GM23338 (cell line): ENCODE measurements at places on chromosomes 5 and 9.

DNA sequence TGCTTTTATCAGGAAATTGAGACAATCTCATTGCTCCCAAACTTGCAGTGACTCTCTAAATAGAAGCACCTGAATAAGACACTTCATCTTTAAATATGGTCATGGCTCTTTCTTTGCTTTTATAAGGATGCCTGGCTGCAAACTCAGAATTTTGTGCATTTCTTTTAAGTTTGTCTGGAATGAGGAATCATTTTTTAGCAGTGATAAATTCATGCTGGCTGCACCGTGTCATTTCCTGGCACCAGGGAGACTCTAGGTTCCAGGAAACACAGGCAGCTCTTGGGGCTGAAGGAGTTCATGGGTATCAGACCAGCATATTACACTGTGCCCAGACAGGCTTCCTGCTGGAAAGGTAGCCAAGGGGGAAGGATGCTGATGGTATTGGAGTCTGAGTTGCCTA is 109.9 kb downstream of the NUDT12 start:
- no peaks in the 10 kb centered on the region for H3K36me3 ChIP-seq
- DNase-seq: no peak
- H3K27me3 ChIP-seq: no peaks in the 10 kb centered on the region
- H3K4me3 ChIP-seq: no peak overlapping the region

- no peak overlapping the region for H3K4me3 ChIP-seq
- H3K27me3 ChIP-seq: no peaks in the 10 kb centered on the region
- no peaks in the 10 kb centered on the region for H3K4me1 ChIP-seq
Measured at GRCh38 chr9:5851445-5851844, 18.5 kb upstream of the ERMP1 start.

DNA sequence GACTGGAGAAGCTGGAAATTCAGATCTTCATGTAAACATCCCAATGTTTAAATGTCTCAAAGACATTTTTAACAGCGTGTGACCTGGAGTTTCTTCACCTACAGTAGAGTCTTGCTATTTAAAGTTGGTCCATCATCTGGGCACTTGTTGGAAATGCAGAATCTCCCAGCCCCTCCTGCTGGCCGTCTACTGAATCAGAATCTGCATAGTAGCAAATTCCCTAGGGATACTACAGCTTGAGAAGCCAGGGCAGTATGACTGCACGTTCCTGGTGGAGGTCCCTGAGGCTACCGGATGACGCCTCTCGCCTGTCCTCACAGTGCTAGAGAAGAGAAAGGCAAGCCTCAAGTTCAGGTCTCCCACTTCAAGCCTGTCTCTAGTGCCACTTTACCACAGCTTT is 15.7 kb downstream of the SAP30L start:
- no peak overlapping the region for H3K4me3 ChIP-seq
- DNase-seq: peak; percentile 71
- peaks cover 5% of the 10 kb centered on the region; the same call in 1 of the 2 replicates for H3K4me1 ChIP-seq
- H3K36me3 ChIP-seq: 0 out of 2 replicates have a peak, but pooled peaks cover under 1% of the 10 kb centered on the region

DNA sequence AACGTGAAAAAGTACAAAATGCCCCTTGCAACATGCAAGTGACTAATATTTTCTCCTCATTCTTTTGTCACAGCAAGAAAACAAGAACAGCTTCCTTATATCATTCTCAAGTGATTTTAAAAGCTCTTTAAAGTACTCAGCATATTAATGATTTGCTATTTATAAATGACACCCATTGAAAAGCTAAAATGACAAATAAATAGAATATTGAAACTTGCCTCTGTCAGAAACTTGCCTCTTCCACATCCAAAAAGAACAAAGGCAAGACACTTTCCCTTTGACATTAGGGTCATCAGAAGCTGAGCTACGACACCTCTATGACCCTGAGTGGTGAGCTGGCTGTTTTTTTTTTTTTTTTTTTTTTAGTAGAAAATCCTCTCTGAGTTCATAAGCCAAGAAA is 339.6 kb upstream of the ITGA1 start:
- DNase-seq: no peak
- H3K4me3 ChIP-seq: no peak overlapping the region
- H3K27ac ChIP-seq: no peak overlapping the region
- no peaks in the 10 kb centered on the region for H3K36me3 ChIP-seq
- H3K4me1 ChIP-seq: peaks cover 28% of the 10 kb centered on the region
- H3K27me3 ChIP-seq: no peaks in the 10 kb centered on the region

DNA sequence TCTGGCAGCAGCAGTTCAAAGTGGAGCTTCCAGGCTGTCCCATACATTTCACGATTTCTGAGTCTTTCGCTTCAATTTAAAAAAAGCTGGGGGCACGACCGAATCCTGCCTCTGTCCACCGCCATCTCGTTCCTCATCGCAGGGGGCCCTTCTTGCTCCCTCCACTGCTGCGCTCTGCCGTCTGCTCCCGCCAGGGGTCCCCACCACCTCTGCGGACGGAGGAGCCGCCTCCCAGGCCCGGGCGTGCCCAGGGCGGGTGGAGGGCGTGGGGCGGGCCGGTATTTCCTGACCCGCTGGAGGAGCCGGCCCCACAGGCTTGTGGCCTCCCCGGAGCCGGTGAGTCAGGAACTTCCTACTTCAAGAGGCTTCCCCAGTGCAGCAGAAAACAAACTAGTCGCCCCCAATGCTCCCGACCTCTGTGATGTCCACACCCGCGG is 50.4 kb downstream of the USP20 start:
- peak overlapping the region; percentile 46 for H3K4me3 ChIP-seq
- H3K27me3 ChIP-seq: no peaks in the 10 kb centered on the region
- peaks cover 43% of the 10 kb centered on the region for H3K4me1 ChIP-seq
- no peaks in the 10 kb centered on the region for H3K36me3 ChIP-seq
